Stimulated activated CD4-positive, alpha-beta T cell treated with anti-CD3 and anti-CD28 coated beads, Interleukin-15, amount 100 ng/mL, for 1 hour (primary cell): ENCODE measurements at places on chromosomes 2 and 18.

- DNase-seq: no peak
These were observed 229.3 kb upstream of the PXDN start for GRCh38 chr2:1973636-1974035.

DNA sequence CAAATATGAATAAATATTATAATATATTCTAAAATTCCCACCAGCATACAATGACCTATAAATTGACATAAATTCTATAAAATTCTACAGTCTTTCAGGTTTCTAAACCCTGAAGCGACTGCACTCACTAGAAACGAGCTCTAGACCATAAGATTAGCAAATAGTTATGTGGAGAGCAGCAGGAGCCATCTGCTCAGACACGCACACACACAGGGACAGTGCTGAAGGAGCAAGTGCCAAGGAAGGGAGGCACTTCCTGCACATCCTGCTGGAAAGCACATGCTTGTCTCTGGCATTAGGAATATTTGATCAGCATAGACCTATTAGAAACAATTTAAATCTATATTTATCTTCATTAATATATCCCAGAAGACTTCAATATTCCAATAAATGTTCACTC is 713.9 kb upstream of the CDH2 start:
- DNase-seq: no peak

- DNase-seq: no peak
These were observed 8.0 kb upstream of the GALNT1 start for GRCh38 chr18:35573531-35573930.

- no peak for DNase-seq
These were observed 53.4 kb upstream of the SCN1A start for GRCh38 chr2:166180951-166181812.

DNA sequence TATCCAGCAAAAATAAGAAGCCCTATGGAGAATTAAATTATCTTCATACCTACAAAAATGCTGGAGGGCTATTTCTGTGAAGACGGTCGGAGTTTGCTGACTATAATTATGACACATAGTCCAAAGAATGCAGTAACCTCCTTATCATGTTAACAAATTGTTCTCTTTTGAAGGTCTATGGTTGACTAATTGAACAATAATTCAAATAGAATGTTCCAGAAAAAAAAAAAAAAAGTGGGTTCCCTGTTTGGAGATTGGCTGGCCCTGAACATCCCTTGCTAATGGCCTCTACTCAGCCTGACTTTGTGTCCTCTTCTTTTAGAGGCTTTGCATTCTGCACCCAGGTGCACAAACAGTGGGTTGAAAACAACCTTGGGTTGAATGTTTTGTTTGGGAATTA is 82.8 kb upstream of the CCBE1 start:
- no peak for DNase-seq

DNA sequence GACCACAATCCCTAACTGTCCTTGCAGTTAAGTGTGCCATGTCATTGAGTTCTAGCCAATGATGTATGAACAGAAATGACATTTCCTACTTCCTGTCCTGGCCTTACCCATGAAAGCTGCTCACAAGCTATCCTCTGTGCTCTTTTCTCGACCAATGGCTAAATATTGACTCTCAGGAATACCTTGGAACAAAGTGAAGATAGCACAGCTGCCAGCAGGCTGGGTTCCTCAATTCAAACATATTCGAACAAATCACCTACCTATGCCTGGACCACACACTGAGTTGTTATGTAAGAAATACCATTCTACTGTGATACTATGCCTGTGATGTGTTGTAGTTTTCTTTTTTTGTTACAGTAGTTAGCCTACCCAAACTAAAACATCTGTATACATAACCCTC is 65.1 kb downstream of the GAREM1 start:
- no peak for DNase-seq

- DNase-seq: no peak
These were observed 10.1 kb upstream of the NARS1 start for GRCh38 chr18:57631697-57632096.

DNA sequence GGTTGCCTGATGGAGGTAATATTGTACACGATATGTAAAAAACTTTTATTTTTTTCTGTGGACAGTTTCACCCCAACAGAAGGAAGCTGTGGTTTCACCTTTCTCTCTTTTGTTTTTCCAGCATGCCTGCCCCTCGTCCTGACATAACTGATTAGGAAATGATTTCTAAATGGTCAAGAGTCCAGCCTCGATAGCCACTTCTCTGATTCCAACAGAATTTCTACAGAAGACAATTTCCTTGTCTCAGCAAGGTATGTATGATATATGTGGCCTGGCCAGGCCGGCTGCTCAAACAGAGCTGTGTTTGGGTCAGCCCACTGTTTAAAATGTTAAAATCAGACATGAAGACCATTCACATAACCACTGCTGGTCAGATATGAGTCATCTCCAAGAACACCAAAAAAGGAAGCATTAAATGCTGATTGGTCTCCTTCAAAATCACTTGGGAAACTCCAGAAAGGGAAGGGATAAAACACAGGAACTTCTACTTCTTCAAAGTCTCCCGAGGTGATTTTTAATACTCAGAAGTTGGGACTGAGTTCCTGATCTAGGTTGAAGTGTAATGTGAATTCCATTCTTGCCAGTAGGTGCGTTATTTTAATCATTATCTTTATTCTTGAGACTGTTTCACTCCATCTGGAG is 22.3 kb downstream of the ATP8B1 start:
- no peak for DNase-seq

- no peak for DNase-seq
These were observed 48.4 kb downstream of the TANK start for GRCh38 chr2:161208527-161209139.

- no peak for DNase-seq
These were observed 286.5 kb upstream of the SLC14A2 start for GRCh38 chr18:45328811-45329210.

GRCh38 chr2:62432407-62432806 is 73.6 kb downstream of the TMEM17 start:
- DNase-seq: no peak
